ENCODE measurements at places on chromosomes 2 and 18.

DNA sequence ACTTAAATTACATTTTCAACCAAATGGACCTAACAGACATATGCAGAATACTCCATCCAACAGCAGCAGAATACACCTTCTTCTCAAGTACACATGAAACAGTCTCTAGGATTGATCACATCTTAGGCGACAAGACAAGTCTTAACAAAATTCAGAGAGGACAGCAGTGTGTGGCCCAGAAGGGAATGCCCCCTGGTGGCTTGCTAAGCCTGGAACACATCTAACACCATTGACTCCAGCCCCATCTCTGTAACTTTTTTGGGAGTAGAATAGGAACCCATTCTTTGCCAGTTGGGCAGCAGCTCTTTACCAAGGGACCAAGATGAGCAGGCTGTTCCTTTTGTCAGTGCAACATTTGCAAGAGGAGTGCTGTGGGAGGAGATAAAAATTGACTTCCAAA, 249.9 kb downstream of the PLCL1 start:
- DNase-seq = peak; percentile 13

GRCh38 chr2:106921451-106921850, 35.5 kb upstream of the ST6GAL2 start:
- no peak for DNase-seq

GRCh38 chr2:101111917-101112771, 39.0 kb downstream of the TBC1D8 start:
- DNase-seq = no peak

DNA sequence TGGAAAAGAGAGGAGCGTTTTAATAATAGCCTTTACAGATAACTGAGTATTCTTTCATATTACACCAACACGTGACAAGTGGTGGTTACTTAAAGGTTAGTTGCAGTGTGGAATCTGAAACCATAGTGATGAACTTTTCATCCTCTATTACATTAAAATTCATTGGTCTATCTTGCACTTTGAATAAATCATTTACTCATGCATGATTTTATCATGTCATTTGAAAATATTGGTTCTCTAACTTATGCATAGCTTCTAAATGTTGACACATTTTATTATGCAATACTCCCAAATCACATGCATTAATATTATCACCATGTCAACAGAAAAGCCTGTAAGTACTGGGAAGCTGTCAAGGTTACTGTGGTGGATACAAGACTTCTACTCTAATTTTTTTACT, 1432.2 kb downstream of the LRP1B start:
- DNase-seq = no peak

DNA sequence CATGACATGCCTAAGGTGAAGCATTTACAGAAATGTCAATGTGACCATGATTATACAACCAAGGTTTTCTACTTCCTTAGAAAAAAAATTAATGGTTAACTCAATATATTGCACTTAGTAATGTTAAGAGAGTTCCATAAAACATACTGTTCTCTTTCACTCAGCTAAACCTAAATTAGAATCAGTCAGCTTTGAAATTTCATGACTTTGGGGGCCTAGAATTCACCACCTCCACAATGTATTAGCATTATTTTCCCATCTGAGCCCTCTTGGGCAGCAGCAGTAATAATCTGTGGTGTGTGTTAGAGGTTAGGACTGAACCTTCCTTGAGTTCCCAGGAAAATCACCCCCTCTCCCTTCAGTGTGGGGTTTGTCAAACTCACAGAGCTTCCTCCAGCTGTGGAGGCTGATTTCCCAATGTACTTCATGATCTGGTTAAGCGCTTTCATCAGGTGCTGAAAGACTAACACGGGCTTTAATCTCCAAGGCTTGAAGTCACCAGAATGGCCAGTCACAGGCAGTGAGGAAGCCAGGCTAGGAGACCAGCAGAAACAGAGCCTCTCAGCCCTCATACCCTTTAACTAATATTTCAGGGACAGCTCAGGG, 7.1 kb upstream of the UPP2 start:
- DNase-seq = no peak

- no peak for DNase-seq
These were observed 7.3 kb downstream of the DES start for GRCh38 chr2:219425238-219426067.

- no peak for DNase-seq
These were observed 58.6 kb downstream of the TMEM17 start for GRCh38 chr2:62447411-62447810.

GRCh38 chr2:147679955-147680531, 164.8 kb upstream of the ACVR2A start:
- no peak for DNase-seq

GRCh38 chr2:30655660-30656059, 151.6 kb downstream of the CAPN13 start:
- DNase-seq = no peak

- DNase-seq = no peak
These were observed 80.0 kb downstream of the EXOC6B start for GRCh38 chr2:72745679-72746368.

DNA sequence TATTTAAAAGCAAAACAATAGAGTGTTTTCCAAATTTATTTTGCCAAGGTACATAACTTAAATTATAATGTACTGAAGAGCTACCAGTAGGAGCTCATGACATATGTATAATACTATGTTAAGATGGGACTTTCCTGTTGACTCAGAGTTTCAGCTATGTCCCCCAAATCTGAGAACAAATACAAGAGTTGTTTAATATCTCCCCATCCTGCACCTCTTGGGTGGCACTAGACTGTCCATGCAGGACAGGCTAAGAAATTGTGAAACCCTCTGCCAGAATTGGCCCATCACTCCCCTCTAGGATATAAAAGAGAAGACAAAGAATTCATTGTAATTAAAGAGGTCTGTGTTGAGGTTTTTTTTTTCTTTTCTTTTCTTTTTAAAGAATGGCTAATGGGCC, 21.7 kb upstream of the CTAGE1 start:
- no peak for DNase-seq

DNA sequence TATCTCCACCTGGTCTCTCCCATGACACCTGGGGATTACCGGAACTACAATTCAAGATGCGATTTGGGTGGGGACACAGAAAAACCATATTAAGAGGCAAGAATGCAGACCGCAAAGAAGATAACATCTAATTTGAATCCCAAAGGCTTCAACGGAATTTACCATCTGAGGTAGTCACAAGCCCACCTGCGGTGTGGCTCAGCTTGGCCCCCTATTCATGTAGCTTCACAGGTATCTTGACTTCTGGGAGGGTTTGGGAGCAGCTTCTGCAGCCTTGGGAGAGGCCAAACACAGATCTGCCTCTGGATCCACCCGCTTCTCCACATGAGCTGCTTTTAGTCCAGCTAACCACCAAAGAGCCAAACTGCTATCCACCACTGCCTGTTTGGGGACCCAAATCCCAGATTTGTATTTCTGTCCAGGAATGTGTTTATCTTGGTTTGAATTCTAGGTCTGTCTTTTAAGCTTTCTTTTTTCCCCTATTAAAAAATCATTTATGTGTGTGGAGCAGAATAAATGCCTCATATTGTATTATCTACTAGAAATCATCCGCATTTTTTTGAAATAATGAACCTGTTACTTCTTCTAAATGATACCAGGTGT, 247.6 kb downstream of the DLGAP1 start:
- no peak for DNase-seq

- DNase-seq = no peak
These were observed 29.0 kb downstream of the FMNL2 start for GRCh38 chr2:152363936-152364335.

DNA sequence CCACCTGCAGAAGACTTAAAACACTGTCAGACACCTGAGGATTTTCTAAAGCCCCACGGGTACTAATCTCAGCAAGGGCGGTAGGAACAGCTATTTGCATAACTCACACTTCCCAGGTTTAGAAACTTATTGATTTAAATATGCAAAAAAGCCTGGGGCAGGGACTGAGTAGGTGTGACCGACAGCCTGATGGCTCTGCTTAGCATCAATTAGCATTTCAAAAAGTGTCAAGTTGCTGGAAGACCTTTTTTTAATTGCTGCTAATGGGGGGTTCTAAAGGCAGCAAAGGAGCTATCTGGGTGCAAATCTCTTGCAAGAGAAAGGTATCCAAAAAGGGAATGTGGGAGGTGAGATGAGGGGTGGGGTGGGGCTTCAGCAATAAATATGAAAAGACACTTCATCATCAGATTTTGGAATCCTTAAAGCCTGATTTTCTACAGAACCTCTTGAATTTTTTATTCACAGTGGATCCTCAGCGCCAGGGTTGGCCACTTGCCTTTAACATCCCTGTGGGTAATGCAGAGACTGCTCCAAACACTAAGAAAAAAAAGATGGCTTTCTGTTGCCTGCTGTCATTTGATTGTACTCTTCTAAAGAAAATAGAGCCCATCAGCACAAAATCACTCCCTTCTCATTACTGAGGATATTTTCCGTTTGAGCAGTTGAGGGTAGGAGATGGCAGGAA, 121.1 kb upstream of the RMP24 start:
- no peak for DNase-seq

GRCh38 chr2:1591461-1591770, 152.9 kb downstream of the PXDN start:
- DNase-seq = no peak

GRCh38 chr18:10015941-10016819, 102.4 kb downstream of the VAPA start:
- DNase-seq = no peak

- no peak for DNase-seq
These were observed 8.2 kb upstream of the SLC4A3 start for GRCh38 chr2:219619235-219619634.

GRCh38 chr2:225296951-225297350, 102.6 kb upstream of the NYAP2 start:
- no peak for DNase-seq

- DNase-seq = no peak
These were observed 58.2 kb downstream of the KLHL14 start for GRCh38 chr18:32714571-32715148.

DNA sequence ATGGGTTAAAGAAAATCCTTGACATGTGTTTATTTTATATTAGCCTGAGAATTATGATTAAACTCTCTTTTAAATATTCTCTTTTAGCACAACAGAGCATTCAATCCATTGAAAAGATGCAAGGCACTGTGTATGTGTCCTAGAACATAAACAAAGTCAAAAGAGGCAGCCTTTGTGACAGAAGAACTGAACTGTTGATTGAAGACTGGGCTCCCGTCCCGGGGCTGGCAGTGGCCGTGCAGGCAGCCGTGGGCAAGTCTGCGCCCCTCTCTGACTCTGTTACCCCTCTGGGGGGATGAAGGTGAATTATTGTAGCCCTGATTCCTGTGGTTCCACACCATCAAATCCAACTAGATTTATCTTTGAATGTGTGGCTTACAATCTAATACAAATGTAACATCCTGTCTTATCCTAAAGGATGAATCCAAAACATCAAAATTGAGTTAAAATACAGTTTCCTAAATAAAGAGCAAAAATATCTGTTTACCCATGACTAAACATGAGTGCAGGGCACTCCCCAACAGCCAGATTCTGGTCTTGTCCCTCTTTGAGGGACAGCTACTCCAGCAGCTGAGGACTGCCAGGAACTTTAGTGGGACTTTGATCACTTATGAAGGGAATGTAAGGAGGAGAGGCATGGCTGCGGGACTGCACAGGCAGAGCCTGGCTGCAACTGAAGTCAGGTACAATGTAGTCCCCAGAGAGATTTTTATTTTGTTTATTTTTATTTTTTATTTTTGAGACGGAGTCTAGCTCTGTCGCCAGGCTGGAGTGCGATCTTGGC, 37.3 kb upstream of the SH3BP4 start:
- no peak for DNase-seq

DNA sequence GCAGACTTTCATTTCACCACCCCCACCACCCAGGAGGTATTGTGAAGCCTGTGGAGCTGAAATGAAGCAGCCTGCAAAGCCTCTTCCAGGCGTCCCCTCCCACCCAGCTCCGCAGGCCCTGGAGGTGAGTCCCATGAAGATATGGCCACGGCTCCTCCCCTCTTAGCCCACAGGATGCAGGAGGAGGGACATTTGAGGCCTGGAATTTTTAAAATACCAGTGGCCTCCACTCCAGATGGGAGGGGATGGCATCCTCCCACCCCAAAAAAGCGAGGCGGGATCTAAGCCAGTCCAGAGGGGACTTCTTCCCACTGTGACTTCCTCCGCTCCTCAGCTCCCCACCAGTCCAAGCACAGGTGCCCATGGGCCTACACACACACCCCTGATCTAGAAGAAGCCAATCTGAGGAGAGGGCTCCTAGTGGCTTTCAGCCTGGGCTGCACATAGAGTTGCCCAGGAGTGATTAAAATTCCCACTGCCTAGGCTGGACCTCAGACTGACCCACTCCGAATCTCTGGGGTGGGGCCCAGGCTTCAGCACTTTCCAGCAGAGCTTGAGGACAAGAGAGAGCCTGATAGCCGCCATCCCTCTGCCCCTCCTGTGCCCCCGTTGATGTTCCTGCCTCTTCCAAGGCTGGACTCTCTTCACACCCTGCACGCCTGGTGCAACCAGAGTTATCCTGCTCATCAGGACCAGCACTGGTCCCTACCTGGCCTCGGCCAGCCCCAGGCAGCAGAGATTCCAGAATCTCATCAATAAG, 206.9 kb downstream of the TNS1 start:
- no peak for DNase-seq

GRCh38 chr2:16196687-16197503, 256.5 kb downstream of the MYCN start:
- no peak for DNase-seq

- DNase-seq = no peak
These were observed 56.4 kb downstream of the LPIN1 start for GRCh38 chr2:11802782-11803191.

DNA sequence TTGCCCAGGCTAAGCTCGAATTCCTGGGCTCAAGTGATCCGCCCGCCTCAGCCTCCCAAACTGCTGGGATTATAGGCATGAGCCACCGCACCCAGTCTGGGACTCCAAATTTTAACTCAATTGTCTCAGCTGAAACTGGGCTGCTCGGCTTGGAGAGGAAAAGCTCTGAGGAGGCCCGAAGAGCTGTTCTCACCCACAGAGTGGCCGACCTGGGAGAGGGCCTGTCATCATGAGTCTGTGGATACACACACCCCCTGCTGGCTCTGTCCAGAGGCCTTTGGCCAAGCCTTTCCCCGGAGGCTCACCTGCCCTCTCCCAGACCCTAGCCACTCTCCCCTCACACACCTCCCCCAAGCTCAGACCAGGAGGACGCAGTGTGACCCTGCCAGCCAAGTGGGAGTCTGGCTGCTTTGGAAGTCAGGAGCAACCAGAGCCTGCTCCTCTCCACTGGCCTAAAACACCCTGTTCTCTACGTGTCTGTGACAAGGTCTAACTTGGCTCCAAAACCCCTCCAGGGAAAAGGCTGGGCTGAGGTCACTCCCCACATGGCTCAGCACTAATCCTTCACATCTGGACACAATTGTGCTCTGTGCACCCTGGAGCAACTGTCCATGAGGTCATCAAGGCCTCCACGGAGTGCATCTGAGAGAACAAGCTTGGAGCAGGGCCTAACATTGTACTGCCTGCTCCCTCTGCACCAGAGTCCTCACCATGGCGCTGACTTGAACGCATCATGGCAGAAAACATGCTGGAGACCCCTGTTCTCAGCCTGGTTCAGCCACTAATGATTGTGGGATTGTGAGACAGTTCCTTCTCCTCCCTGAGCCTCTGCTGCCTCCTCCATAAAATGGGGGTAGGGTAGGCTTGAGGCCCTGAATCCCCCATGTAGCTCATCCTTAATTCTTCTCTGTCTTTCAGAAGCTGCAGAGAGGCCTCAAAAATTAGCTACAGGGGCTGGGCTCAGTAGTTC, 49.9 kb upstream of the RAB6C start:
- no peak for DNase-seq

Data from T-helper 17 cell (primary cell).